ENCODE measurements at places on chromosomes 1 and 21.
A peak's percentile ranks its signal among the peaks of the same experiment; 100 is the strongest.

DNA sequence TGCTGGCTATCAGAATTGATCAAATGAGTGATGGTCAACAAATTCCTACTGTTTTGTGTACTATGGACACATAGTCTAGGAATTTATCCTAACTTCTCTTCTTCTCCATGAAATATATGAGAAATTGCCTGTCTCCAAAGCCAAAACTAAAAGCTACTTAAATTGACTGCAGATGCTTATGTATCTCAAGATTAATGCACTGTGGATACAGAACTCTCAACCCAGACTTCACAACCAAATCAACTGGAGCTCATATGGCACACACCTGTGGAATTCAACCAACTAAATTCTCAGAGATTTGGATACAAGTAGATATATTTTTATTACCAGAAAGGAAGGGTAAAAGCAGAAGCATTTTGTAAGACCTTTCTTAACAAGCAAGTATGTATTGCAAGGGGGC lies 566.1 kb downstream of the LTN1 start:
- DNase-seq = no peak

GRCh38 chr1:80369780-80370179 lies 1363.2 kb upstream of the ADGRL4 start:
- DNase-seq = no peak

DNA sequence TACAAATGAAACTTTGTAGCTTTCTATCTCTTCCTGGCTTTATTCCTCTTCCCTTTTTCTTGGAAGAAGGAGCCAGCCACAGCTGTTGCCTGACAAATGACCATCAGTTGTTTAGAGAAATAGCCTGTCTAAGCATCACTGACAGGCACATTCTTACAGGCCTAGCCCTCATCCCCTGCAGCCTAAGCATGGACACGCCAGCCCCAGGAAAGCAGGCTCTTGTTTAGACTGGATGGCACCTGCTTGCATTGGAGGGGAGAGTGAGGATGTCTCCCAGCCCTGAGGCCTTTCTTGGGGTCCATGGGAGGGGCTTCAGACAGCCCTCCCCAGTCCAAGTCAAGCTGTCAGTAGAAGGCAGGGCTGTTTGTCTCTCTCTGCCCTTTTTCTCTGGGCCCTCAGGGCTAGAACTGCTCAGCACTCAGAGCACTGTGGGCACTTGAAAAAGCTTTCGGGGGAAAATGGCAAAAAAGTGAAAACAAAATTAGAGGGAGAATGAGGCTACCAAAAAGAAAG lies 282.5 kb upstream of the PLXNA2 start:
- DNase-seq = no peak

DNA sequence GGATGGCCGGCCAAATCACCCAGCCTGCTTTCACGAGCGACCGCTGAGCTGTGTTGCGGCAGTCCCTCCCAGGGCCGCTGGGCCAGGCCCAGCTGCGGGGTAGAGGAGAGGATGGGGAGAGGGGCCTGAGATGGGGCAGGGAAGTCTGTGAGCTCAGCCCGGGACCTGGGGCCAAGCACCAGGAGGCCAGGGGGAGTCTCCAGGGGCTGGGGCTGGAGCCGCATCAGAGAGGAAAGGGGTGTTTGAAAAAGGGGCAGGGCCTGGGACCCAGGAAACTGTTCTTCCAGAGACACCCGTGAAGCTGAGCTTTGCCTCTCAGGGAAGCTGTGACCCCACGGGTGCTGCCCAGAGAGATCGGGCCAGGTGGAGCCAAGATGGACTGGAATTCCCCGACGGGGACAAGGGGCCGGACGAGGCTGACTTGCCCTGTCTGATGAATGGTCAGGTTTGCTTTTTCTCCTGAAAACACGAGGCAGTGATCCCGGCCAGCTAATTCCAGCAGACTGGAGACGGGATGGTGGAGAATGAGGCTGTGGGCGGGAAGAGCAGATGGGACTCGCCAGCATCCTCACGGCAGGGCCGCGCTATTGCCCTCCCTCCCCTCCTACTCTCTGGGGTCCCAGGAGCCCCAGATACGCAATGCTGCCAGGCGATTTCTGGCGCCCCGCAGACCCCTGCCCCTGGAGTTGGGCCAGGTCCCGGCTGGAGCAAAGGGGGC lies 40.3 kb upstream of the COL18A1 start:
- peak; percentile 87 for DNase-seq

DNA sequence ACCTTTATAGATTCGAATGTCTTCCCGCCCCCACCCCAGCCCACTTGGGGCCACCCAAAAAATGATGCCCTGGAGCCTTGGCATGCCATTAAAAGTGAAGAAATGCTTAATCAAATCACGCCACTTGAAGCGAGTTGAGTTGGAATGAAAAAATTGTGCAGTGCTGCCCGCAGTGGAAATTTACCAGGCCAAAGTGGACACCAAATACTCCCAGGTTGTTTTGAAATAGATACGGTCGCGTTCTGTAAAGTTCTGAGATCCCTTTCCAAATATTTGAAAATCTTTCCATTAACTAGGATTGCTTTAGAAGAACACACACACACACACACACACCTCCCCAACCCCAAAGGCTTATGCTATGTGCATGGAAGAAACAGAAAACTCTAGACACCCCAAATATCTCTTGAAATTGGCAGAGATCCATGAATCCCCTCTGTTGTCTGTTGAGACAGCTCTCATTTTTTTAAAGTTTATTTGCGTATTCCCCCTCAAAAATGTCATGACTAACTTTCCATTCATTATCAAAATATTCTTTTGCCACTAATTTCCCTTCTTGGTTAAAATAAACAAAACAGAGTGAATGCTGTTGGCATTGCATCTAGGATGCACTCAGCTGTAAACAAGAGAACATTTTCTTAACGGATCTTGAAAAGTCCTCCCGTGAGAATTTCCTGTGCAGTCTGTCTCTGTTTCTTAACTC lies 142.3 kb upstream of the KCNE2 start:
- no peak for DNase-seq

GRCh38 chr1:85865213-85865612 lies 157.0 kb upstream of the ZNHIT6 start:
- DNase-seq = peak; percentile 31

DNA sequence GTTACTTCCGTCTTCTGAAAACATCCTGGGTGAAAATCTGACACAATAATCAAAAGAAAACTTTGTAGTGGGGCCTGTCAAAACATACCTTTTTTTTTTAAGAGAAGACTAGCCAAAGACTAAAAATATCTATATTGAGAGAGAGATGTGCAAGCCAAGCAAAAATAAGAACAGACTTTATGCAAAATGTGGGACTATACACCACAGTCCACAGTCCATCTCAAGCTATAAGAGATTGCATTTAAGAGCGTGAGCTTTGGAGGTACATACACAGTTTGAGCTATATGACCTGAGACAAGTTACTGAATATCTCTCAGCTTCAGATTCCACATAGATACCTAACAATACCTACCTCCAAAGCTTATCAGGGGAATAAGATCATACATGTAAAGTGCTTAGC lies 64.9 kb upstream of the DYNLT5 start:
- no peak for DNase-seq

GRCh38 chr21:34988625-34989024 lies 60.5 kb downstream of the RUNX1 start:
- no peak for DNase-seq

GRCh38 chr1:158122833-158123388 lies 57.8 kb upstream of the CD1D start:
- DNase-seq = no peak

GRCh38 chr1:49104575-49104974 lies 327.9 kb upstream of the BEND5 start:
- DNase-seq = no peak

GRCh38 chr1:36900128-36900527 lies 134.2 kb downstream of the GRIK3 start:
- no peak for DNase-seq

GRCh38 chr1:17567582-17567981 lies 28.1 kb downstream of the ARHGEF10L start:
- peak; percentile 61 for DNase-seq

DNA sequence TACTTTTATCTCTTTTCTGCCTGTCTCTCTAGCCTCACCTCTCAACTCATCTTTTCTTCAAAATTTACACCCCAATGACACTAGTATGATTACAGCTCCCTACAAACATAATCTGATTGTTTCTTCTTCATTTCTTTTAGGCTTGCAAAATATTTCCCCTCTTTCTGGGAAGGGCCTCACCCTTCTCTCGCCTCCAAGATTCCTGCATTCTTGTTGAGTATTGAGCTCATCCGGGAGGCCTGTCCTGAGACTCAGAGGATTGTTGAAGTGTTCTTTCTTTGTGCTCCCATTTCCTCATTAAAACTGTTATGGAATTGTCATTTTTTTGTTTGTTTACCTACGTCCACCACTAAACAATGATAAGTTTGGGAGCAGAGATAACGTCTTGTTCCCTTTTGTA lies 99.1 kb upstream of the CHRM3 start:
- DNase-seq = no peak

DNA sequence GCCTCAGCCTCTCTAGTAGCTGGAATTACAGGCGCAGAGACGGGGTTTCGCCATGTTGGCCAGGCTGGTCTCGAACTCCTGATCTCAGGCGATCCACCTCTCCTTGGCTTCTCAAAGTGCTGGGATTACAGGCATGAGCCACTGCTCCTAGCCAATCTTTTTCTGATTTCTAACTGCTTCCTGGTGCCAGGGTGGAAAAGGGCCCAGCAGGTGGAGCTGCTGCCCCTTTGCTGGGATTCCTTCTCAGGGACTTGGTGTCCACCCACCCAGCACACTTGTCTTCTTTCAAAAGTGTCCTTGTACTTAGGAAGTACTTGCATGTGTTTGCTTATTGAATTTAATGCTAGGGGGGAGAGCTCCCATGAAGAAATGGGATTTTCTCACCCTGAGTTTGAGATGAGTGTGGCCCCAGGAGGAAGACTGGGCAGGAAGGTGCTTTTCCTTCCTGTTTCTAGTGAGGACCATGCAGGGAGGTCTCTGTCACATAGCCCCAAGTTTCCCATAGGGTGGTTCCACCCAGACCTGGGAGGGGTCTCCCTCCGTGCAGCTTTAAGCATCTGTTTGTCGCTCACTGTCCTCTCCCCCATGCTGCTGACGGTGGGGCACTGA lies 14.2 kb downstream of the UTP11 start:
- DNase-seq = peak; percentile 72

- DNase-seq = no peak
These were observed 21.6 kb downstream of the LAMB3 start for GRCh38 chr1:209630383-209631225.

DNA sequence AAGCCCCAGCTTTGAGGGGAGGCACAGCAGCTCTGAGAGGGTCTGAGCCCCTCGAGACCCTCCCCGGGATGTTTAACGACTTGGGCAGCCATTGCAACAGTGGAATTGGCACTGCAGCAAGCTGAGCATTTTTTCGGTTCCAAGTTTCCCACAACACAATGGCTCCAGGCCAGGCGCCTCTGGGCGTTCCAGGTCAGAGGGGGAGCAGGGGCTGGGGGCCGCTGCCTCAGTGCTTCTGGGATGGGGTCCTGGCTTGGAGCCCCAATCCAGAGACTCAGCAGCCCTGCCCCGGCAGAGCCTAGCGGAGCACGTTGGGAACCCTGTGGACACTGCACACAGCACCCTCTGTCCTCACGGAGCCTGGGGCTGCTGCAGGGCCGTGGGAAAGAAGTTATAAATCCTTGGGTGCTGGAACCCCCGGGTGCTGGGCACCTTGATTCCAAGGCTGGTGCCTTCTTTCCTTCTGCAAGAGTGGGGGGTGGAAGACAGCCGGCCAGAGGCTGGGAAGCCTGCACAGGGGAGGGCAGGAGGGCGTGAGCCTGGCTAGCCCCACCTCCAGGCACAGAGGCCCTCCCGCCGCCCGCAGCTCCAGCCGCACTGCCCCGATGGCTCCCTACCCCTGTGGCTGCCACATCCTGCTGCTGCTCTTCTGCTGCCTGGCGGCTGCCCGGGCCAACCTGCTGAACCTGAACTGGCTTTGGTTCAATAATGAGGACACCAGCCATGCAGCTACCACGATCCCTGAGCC lies 50.1 kb downstream of the COL18A1 start:
- peak; percentile 51 for DNase-seq

DNA sequence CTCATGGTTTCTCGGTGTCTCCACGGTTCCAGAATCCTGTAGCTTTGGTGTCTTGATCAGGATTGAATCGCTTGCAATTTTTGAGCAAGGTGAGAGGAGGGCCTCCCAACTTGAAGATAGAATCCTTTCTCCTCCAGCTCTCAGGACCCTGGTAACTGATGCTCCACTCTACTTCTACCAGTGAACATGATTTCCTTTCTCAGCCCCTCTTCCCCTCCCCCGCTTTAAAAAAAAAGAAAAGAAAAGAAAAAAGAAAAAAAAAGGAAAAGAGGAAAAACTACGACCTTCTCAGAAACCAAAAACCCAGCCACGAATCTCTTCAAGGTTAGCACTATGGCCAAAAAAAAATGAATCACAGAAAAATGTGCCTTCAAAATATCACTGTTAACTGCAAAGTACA lies 1.2 kb downstream of the ARHGEF11 start:
- no peak for DNase-seq

- no peak for DNase-seq
These were observed 97.6 kb downstream of the PPIAL4G start for GRCh38 chr1:148385371-148386030.

GRCh38 chr1:219498666-219499065 lies 114.2 kb downstream of the ZC3H11B start:
- DNase-seq = peak; percentile 91

DNA sequence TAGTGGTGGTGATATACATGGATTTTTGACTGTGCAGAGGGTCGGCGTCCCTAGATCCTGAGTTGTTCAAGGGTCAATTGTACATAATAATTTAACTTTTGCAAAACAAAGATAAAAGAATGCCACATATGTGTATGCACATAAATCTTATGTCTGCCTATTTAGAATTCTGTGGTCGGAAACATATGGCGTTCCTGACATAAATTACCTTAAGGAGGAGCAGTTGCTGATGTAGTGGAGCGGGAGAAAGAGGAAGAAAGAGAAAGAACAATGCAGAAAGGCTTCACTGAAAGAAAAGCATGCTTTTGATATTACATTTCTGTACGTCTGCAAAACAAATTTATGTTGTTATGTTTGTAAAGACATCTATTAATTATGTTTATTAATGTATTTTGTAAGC lies 40.0 kb downstream of the S1PR1 start:
- no peak for DNase-seq

DNA sequence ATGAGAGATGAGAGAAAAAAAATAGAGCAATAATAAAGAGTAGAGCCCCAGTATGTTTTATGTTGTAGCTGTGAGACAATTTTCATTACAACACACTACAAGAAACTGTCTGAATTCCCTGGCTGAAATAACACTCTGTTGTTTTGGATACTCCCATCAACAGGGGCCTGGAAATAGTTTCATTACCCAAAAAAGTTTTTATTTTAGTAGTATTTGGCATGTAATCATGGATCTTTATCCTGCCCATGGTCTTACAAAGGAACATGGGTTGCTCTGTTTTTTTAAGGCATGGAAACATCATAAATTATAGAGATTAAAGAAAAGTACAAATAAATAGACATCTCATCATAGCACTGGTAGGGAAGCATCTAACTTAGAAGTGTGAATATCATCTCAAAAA lies 56.3 kb downstream of the GNG12 start:
- DNase-seq = no peak

DNA sequence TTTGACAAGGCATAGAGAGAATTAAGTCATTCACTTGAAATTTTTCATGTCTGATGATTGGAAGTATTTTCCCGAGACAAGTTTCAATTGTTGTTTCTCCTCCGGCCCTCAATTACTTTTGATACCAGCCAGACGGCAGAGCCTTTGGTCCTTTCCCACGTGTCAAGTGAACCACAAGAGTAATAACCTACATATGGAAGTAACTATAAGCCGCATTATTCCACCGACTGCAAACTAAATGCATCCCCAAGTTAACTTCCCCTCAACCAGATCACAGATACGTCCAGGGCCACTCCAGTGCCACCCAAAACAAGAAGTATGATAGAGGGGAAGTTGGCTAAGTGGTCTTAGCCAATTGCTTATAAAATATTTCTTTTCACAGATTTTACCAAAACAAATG lies 20.2 kb downstream of the COLGALT2 start:
- DNase-seq = no peak

- DNase-seq = no peak
These were observed 9.3 kb downstream of the RASSF5 start for GRCh38 chr1:206516728-206516990.
